H4 (cell line): ENCODE measurements at places on chromosomes 6 and 20.

DNA sequence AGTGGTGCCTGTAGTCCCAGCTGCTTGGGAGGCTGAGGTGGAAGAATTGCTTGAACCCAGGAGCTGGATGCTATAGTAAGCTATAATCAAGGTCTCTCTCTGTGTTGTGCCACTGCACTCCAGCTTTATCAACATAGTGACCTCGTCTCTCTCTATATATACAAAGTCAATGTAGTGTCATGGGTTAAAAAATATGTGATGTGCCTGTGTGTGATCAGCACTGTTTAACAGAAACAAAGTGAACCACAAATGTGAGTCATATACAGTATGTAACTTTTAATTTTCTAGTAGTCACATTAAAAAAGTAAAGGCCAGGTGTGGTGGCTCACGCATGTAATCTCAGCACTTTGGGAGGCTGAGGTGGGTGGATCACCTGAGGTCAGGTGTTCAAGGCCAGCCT lies 85.3 kb upstream of the RNF24 start:
- no peak for DNase-seq

- DNase-seq = no peak
Observed at GRCh38 chr6:153062516-153062915, 60.0 kb upstream of the MTRF1L start.

DNA sequence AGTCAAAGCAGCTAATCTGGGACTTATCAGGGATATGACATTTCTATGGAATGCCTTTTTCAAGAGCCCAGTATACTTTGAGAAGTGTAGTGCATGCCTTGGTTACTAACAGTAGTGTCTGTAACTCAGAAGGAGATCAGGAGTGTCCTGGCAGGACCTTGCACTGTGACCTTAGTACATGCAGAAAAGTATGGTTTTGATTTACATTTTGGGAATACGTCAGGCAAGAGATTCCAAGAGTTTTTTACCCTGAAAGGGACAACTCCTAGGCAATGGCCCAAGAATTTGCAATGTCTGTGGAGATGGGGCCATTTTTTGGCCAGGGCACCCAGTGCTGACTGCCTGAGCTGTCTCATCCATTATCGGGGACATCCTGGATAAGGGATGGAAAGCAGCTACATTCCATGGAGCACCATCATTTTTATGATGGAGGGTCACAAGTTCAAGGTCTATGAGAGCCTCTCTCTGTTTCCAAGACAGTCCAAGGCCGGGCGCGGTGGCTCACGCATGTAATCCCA lies 80.2 kb downstream of the FAM50B start:
- DNase-seq = no peak

DNA sequence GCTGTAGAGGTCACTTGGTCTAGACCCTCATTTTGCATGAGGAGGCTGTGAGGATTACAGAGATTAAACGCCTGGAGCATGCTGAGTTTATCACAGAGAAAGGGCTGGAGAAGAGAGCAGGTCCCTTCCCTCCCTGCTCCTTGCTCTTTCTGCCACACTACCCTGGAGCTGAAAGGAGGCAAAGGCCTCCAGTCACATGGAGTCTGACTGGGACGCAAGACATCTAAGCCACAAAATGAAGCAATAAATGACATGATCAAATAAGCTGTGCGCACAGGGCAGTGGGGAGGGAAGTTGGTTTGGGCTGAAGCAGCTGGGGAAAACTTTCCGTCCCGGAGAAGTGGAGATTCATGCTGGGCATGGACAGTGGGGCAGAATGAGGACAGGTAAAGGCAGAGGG lies 33.3 kb downstream of the ATXN1 start:
- peak; percentile 81 for DNase-seq

- DNase-seq = no peak
Observed at GRCh38 chr6:163641706-163642105, 227.2 kb downstream of the QKI start.

GRCh38 chr6:166836785-166837718 lies 119.3 kb downstream of the RNASET2 start:
- no peak for DNase-seq

DNA sequence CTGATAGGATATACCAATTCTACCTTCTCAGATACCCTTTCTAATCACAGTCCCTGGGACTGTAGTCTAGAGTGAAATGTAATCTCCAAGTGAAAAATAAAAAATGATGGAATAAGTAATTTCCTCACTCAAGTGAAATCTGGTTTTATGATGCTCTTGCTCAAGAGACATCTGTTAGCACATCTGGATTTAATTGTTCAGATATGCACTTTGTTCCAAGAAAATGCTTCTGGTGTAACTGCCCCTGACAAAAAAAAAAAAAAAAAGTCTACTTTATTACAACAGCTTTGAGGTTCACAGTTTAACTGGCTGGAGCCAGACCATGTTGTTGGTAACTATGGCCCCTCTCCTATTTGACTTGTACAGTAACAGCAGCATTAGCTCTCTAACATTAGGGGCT lies 251.8 kb downstream of the BTBD9 start:
- no peak for DNase-seq
